ENCODE measurements at places on chromosomes 1 and 21.

- peak; percentile 47 for DNase-seq
Measured at GRCh38 chr1:236288620-236288976, 6.8 kb upstream of the ERO1B start.

- no peak for DNase-seq
Measured at GRCh38 chr1:165890684-165891083, 63.3 kb downstream of the UCK2 start.

- DNase-seq, result no peak
Measured at GRCh38 chr1:4066860-4067599, 167.0 kb upstream of the C1orf174 start.

GRCh38 chr1:8297245-8297644 lies 20.7 kb upstream of the SLC45A1 start:
- no peak for DNase-seq

DNA sequence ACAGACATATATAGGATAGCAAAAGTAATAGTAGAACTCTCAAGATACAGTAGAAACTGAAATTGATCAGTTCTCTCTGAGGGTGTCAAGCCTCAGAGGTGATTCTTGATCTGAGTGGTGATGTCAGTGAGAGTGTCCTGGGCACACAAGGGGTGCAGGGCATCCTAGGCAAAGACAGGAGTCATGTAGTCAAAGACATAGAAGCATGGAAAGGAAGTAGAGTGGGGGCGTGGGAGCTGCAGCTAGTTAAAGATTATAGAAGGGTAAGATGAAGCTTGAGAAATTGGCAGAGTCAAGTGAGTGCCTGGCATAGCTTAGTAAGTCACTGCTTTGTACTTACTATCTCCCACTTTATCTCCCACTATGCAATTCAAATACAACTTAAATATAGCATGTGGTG lies 22.8 kb downstream of the CDC7 start:
- DNase-seq, result no peak

DNA sequence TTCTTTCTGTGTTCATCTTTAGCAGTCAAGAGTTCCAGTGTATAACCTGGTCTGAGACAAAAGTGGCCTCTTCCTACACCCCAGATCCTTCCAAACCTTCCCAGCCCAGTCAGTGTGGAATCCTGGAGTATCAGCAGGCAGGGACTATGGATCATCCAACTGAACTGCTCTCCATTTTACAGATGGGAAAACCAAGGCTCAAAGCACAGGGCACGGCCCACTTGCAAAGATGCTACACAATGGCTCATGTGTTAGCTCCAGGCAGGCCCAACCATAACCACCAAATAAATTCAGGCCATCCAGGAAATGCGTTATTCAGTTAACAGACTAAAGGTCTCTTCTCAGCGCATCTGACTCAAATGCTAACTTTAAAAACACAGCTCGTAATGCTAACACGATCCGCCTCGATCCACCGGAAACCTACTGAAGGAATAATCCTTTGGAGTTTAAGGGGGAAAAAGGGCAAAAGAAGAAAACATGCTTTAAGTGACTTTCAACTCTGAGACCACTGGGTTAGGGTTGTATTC lies 7.1 kb downstream of the GLIS1 start:
- DNase-seq, result no peak

DNA sequence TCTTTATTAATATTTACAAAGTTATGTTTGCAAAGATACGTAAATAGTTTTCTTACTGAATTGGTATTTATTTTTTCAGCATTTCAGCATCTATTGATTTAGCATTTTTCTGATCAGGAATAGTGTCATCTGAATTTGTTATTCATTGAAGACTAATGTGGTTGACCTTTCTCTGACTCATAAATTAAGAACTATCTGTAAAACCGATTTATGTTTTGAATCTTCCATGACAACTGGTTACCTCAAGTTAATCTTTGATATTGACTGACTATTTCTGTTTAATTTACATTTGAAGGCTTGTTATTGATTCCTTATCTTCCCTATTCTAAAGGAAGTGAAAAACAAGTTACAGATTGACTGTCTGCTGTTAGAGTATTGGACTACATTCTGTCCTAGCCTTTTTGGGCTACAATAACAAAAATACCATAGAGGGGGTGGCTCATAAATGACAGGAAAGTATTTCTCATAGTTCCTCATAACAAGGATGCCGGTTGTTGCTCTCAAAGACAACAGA lies 1131.4 kb downstream of the PLA2G4A start:
- no peak for DNase-seq
